ENCODE measurements at places on chromosomes 1 and 21.
A peak's percentile ranks its signal among the peaks of the same experiment; 100 is the strongest.

DNA sequence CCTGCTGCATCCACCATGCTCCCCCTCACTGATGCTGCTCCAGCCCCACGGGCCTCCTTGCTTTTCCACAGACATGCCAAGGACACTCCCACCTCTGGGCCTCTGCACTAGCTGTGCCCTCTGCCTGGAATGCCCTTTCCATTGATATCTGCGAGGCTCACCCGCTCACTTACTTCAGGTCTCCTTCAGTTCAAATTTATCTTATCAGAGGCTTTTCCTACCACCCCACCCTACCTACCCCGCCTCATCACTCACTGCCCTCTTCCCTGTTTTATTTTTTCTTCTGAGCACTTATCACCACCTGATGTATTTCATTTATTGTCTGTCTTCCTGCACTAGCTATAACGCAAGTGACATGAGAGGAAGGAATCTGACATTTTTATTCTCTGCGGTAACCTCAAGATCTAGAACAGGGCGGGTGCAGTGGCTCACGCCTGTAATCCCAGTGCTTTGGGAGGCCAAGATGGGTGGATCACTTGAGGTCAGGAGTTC is 7.0 kb downstream of the HSPG2 start:
- DNase-seq, result no peak

GRCh38 chr1:216723274-216723780 is at the start of gene ESRRG:
ESRRG (minus strand) TSS chr1:216723429; CDS start chr1:216723299, 130 bp downstream.
- DNase-seq, result no peak

GRCh38 chr1:182407724-182408123 is 7.3 kb upstream of the TEDDM1 start:
- DNase-seq, result no peak

DNA sequence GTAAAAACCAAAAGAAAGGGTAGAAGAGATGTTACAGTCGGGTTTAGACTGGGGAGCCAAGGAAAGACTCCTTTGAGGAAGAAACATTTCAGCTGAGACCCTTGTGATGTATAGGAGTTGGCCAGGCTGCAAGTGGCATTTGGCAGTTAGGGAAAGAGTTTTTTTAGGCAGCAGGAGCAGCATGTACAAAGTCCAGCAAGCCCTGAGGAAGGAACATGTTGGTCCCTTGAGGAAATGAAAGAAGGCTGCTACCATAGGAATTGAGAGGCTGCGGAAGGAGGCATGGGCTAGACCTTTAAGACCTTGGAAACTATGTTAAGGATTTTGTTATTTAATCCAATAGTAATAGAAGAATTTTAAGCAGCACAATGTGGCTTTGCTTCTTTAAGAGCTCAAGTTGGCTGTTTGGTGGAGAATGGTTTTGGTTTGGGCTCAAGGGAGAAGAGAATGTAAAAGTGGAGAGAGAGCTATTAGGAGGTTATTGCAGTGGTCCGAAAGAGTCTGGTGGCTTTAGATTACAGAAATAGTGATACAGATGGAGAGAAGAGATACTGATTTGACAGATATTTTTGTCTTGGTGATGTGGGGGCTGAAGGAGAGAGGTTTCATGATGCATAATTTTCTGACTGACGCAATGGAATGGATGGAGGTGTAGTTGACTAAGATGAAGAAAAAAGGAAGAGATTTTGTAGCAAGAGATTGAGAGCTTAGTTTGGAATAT is 26.6 kb downstream of the SMAP2 start:
- no peak for DNase-seq

GRCh38 chr1:52080014-52080415 is 23.9 kb downstream of the BTF3L4 start:
- no peak for DNase-seq

- DNase-seq, result no peak
These were observed 33.2 kb upstream of the KIAA0040 start for GRCh38 chr1:175225805-175226129.

DNA sequence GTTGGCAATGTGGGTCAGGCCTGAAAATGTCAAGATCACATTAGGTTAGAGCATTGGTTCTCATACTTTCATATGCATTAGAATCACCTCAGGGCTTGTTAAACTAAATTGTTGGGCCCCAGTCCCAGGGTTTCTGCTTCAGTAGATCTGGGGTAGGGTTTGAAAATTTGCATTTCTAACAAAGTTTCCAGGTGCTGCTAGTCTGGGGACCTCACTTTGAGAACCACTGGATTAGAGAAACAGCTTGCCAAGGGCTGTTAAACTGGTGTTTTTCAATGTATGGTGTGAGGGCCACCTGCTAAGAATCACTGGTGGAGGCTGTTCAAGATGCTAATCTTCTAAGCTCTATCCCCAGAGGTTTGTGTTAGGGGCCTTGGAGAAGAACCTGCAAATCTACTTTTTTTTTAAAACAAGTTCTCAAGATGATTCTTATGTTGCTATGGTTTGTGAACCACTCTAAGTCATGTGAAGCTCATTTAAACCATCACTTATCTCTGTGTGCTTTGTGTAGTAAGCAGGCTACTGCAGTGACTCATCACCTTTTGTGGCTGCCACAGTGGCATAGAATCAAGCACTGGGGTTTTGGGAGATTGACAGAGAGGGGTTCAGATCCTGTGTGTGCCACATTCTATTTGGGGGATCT is 152.2 kb downstream of the S1PR1 start:
- peak; percentile 11 for DNase-seq

DNA sequence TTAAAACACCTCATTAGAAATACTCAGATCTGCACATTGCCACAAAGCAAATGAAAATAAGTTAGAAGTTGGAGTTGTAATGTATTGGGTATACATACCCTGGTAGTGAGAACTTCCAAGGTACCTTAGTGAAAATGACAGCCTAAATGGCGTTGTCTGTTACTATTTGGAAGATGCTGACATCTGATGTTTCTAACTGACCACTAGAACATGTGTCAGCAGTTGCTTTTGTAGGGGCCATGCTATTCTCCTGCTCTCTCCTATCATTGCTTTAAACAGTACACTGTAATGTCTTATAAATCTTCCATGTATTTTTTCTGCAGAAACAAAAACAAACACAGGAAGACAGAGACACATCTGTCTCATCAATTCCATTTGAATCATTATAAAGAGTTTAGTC is 40.1 kb downstream of the LAMC1 start:
- no peak for DNase-seq

- DNase-seq, result no peak
These were observed 79.7 kb downstream of the CACHD1 start for GRCh38 chr1:64549464-64550239.

- DNase-seq, result no peak
These were observed 159.2 kb downstream of the TRABD2B start for GRCh38 chr1:47837866-47838561.

GRCh38 chr21:33854604-33855003 is 61.0 kb downstream of the ATP5PO start:
- DNase-seq, result peak; percentile 58

GRCh38 chr1:212899845-212900244 is 41.8 kb downstream of the FLVCR1 start:
- DNase-seq, result no peak

GRCh38 chr1:226064816-226065248 is 2.3 kb downstream of the H3-3A start:
- peak; percentile 51 for DNase-seq

DNA sequence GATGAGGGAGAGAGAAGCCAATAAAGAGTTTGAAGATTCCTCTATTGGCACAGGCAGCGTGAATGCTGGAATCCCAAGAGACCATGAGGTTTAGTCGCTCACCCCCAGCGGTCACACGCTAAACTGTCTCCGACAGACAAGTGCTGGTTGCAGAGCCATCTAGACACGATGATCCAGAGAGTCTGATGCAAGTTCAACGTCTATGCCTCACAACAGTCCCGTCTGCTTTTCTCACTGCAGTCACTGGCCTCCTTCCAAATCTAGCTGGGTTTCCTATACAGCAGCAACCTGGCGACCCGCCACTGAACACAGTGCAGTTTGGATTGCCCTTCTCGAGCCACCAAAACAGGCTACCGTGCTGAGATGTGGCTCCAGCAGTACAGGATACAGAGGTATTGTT is 98.6 kb upstream of the KRTAP19-8 start:
- DNase-seq, result no peak

DNA sequence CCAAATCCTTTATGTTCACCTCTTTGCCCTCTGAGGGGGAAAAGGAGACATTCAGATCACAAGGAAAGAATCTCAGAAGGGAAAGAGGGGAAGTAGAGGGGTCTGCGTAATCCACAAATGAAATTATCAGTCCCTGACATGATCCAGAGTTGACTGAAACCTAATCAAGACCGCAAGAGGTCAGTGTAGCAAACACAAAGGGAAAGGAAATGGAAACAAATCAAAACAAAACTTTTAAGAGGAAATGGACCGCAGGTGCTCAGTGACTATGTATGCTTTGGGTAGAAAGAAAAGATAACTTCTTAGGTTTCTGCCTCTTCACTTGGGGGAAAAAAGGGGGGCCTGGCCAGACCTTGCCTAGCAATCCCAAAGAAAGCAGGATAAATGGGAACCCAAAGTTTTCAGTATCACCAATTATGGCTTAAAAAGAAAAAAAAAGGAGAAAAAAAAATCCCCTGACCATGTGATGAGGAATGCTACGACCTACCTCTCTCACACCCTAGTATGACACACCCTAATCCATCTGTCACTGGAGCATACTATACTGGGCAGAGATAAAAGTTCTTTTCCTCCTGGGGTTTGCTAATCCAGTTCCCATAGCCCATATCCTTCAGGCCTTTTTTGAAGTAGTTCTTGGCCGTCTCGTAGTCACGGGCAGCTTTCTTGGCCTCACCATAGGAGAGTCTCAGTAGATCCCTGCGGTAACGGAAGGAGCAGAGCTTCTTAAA is 16.9 kb downstream of the CHRNB2 start:
- no peak for DNase-seq

- DNase-seq, result peak; percentile 33
These were observed 4.4 kb upstream of the LGR6 start for GRCh38 chr1:202189001-202189790.

DNA sequence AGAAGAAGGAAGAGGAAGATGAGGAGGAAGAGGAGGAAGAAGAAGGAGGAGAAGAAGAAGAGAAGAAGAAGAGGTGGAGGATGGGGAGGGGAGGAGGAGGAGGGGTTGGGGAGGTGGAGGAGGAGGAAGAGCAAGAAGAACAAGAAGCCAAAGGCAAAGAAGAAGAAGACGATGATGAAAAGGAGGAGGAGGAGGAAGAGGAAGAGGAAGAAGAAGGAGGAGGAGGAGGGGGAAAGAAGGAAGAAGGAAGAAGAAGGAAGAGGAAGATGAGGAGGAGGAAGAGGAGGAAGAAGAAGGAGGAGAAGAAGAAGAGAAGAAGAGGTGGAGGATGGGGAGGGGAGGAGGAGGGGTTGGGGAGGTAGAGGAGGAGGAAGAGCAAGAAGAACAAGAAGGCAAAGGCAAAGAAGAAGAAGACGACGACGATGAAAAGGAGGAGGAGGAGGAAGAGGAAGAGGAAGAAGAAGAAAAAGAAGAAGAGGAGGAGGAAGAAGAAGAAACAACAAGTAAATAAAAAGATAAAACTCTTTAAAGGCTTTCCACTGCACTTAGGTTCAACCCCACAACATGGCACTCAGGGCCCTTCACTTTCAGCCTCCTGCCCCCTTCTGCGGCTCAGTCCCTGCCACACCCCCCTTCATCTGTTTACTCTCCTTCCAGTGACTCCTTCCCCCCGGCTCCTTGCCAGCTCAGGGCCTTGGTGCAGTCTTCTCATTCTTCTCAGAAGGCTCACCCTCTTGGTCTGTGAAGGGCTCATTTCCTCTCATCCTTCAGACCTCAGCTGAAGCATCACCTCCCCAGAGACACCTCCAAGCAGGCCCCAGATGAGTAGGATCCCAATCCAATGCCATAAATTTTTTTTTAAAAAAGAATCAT is 114.0 kb downstream of the KCNN3 start:
- DNase-seq, result no peak

GRCh38 chr21:43815107-43815613 is 25.8 kb downstream of the RRP1 start:
- no peak for DNase-seq

DNA sequence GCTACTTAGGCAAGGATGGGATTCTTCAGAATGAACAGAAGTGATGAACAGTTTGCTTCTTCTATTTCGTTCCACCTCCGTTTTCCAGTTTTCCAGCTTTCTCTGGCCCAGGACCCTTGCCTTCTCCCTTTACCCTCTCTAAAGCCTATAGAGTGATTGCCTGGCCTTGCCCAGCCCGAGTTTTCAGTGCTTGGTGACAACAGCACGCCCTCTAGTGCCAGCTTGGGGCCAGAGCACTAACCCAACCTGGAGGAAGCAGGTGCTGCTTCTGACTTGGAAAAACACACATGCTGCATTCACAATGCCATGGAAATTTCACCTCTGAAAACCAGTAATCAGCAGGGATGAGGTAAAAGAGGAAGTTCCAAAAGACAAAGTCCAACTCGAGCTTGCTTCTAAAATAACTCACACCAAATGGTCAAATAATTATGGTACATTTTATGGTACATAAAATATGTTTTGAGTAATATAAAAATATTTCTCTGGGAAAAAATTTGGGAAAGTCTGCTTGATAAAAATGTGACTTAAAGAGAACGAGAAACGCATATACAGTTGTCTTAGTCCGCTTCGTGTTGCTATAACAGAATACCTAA is 26.1 kb downstream of the UBE2T start:
- DNase-seq, result peak; percentile 24

DNA sequence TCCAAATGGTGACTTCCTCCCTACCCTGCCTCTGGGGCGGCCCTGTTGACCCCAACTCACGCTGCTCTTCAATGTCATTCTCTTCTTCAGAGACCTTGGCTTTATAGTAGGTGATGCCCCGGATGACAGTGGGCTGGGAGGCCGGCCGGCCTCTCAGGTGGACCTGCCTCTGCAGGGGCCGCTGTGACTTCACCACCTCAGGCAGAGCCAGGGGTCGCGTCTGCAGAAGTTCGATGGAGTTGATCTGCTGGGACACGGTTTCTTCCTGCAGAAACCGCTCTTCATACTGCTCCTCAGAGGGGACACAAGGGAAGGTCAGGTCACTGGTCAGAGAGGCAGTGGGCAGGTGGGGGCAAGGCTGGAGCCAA is 23.6 kb downstream of the OLFML2B start:
- DNase-seq, result no peak

- no peak for DNase-seq
These were observed 84.5 kb upstream of the SAMSN1 start for GRCh38 chr21:14630556-14631069.

- DNase-seq, result no peak
These were observed 62.6 kb upstream of the ATP2B4 start for GRCh38 chr1:203564024-203564423.

GRCh38 chr1:95974586-95974985 is 740.6 kb downstream of the RWDD3 start:
- DNase-seq, result no peak
